ENCODE measurements at places on chromosomes 3 and 15.

DNA sequence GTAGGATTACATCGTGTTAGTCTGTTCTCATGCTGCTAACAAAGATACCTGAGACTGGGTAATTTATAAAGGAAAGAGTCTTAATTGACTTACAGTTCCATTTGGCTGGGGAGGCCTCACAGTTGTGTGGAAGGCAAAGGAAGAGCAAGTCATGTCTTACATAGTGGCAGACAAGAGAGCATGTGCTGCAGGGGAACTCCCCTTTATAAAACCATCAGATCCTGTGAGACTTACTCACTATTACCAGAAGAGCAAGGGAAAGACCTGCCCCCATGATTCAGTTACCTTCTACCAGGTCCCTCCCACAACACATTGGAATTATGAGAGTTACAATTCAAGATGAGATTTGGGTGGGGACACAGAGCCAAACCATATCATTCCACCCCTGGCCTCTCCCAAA, 3.4 kb downstream of the SLC25A26 start:
- peak; percentile 43 for DNase-seq

GRCh38 chr3:142650001-142650693, 54.0 kb downstream of the PLS1 start:
- DNase-seq = no peak

- DNase-seq = no peak
Observed at GRCh38 chr15:96625256-96625655, 294.8 kb downstream of the NR2F2 start.

GRCh38 chr3:73766599-73767381, 142.0 kb upstream of the PDZRN3 start:
- DNase-seq = no peak

- no peak for DNase-seq
Observed at GRCh38 chr3:78116874-78117273, 1077.0 kb downstream of the ROBO2 start.

DNA sequence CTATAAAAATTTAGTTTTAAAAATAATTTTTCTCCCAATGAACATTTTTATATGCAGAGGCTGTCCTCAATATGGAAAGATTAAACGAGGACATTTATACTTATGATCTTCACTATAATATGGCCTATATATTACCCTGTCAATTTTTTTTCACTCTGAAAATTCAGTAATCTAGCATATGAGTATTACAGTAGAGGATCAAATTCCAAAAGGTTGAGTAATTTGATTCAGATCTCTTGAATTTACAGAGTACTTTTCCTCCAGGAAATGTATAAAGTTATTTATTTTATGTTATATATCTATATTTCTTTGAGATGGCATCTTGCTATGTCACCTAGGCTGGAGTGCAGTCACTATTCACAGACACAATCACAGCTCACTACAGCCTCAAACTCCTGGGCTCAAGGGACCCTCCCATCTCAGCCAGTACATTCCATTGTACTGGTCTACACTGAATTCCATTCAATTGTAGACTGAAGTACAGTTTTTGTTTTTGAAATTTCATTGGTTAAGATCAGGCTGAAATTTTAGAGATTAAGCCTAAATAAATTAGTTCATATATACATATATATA, 16.3 kb upstream of the TRPM7 start:
- no peak for DNase-seq

- DNase-seq = peak; percentile 78
Observed at GRCh38 chr15:98609144-98609852, 39.0 kb upstream of the IGF1R start.

DNA sequence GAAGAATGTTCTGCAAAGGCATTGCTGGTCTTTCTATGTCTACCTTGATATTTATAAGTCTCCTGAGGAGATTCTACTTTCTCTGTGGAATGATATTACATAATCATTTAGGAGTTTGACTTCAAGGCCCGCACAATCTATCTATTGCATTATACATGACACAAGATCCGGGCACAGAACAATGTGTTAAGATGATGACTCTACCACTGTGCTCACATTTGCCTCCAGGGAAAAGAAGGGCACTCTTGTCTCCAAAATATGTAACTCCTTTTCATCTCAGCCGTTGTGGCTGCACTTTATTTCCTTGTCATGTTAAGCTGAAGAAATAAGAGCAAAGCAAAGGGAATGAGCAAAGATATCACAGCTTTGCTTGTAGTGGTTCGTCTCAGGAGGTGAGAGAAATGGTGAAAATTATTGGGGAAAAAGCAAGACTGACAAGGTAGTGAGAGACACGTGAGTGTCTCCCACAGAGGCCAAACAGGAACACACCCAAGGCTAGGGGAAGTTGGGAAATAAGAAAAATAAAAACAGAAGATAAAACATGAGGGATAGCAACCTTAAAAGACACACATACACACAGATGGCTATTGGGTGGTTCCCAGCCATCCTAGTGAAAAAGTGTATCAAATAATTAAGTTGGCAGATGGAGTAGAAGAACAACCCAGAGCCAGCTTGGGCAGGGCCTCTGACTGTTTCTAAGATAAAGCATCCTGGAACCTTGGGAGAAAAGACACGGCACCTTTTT, 184.3 kb downstream of the P3H2 start:
- peak; percentile 88 for DNase-seq

DNA sequence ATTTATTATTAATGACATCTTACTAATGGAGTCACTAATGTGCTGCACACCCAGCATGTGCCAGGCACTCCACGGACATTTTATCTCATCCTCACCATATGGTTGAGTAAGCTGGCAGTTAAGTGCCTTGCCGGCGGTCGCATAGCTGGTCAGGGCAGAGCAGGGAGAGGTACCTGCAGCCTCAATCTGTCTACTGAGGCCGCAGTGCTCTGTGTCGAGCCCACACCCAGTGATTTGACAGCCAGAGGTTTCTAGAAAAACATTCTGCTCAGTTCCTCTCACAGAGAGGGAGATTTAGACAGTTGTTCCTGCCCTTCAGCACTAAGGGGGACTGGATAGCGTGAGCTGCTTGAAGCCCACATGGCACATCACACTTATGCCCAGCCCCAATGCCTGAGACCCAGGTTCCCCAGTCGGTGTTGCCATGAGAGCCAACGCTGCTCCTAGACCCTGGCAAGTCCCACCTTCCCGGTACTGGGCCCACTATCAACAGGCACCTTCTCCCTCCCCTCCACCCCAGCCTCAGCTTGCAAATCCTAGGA, 2.6 kb downstream of the LIPC start:
- no peak for DNase-seq

- DNase-seq = no peak
Observed at GRCh38 chr15:32887090-32887489, 169.3 kb downstream of the GREM1 start.

DNA sequence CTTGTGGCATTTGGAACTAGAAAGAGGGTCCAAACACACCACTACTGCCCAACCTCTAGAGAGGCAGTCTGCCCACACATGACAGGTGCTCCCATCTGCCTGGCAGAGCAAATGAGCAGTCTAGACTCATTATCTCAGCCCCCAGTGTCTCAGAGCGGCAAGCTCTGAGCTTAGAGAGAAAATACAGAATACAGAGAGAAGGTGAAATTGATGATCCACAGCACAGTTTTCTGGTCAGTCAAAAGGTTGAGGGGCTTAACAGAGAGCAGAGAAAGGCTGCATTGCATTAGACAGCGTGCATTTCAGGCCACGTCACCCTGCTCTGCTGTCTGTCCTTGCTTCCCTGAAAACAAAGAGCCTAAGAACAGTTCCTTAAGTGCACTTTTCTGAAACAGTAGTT, 135.1 kb downstream of the KCNMB2 start:
- DNase-seq = no peak

DNA sequence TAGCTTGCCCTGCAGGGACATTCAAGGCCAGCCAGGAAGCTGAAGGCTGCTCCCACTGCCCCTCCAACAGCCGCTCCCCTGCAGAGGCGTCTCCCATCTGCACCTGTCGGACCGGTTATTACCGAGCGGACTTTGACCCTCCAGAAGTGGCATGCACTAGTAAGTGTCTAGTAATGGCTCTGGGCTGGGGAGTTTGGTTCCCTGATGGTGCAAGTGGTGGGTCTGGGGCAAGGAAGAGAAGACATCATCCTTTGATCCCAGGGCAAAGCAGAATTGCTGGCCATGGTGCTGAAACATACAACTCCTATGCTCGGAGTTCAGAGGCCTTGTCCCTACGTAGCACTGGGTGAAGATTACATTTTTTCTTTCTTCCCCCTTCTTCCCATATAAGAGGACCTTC, 311.4 kb downstream of the EPHB1 start:
- DNase-seq = no peak

DNA sequence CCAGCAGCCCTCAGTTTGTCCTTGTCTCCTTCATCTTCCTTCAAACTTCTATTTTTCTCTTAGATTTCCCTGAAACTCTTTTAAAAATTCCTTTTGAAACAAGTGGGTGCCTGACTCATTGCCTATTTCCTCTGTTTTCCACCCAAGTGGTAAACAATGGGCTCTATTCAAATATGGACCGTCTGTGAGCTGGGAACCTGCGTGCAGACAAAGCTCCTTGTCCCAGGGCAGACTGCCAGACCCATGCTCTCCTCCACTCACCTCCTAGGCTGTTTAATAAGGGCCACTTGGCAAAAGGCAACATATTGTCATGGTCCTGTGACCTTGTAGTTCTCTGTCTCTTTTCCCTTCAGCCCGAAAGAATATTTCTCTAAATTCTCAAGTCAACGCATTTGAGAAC, 332.7 kb upstream of the THBS1 start:
- DNase-seq = peak; percentile 84

DNA sequence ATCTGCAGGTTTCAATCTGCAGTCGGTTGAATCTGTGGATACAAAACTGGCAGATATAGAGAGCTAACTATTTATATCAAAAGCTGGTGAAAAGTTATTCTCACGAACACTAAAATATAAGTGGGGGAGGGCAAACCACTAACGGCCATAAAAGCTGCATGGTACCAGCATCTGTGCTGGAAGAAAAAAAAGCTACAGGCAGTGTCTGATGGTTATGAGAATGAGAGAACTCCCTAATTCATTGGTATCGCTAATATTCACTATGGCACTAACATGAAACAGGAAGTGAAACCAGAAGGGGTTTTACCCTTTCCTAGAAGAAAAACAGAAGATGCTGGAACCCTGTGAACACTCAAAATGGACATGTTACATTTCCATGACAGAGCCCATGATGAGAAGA, 15.9 kb downstream of the CEP70 start:
- DNase-seq = no peak

GRCh38 chr3:125214738-125215137, 2.2 kb upstream of the SLC12A8 start:
- DNase-seq = no peak

- no peak for DNase-seq
Observed at GRCh38 chr3:43071313-43071893, 34.5 kb downstream of the POMGNT2 start.

DNA sequence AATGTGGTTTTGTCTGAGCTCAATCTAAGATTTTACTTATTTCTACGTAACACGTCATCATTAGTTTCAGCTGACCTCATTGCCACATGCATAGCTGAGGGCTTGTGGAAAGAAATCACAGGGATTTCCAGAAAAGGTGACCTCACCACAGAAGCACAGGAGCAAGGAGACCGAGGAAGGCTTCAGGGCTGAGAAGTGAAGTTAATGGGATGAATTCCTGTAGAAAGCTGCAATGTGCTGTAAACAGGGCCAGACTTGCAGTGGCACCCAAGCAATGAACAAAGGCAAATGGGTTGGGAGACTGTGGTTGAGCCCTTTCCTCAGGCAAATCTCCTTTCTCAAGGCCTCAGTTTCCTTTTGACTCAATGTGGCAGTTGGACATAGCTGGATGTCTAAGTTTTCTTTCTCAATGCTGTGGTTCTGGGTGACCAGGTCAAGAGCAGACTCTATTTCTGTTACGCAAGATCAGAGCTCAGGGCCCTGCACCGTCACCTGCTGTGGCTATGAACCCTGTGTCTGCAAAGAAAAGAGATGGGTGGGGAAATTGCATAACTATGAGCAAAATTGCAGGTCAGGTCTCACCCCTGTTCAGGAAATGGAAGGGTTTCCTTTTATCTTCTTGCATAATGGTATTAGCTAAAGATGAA, 252.2 kb upstream of the TBL1XR1 start:
- DNase-seq = peak; percentile 100

GRCh38 chr15:78540871-78541743, 863 bp downstream of the PSMA4 start:
- DNase-seq = peak; percentile 5
